ENCODE measurements at places on chromosomes 7 and 10.

DNA sequence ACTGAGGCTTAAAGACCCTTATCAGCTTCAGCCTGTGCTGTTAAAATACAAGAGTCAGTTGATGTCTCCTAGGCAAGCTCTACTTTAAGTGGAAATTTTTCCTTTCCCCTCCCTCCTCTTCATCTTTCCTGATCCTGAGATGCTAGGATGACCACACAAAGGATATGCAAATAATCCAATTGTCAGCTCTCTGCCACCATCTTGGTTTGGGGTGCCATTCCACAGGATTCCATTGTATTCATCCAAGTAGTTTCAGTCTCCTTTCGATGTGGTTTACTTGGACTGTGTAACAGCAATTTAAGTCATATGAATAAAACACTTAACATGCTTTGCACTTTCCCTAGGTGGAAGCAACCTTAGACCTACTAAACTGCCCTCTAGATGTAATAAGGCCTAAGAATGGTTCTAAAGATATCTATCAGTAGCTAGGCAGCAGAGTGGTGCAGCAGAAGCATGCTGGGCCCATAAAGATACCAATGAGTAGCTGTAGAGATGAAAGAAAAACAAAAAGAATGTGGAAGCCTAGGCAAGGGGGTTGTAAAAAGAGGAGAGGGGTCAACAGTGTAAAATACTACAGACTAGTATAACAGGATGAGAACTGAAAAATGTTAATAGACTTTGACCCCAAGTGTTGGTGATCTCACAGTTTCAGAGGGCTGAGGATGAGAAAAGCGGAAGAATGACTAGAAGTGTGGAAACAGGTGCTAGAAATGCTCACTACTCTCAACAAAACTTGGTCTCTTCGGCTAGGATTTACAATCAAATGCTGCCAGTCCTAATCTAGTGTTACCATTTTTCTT is 2.4 kb upstream of the CFAP69 start:
- no peak for DNase-seq

- DNase-seq, result no peak
These were observed 482.5 kb downstream of the SEMA3D start for GRCh38 chr7:84704380-84704779.

DNA sequence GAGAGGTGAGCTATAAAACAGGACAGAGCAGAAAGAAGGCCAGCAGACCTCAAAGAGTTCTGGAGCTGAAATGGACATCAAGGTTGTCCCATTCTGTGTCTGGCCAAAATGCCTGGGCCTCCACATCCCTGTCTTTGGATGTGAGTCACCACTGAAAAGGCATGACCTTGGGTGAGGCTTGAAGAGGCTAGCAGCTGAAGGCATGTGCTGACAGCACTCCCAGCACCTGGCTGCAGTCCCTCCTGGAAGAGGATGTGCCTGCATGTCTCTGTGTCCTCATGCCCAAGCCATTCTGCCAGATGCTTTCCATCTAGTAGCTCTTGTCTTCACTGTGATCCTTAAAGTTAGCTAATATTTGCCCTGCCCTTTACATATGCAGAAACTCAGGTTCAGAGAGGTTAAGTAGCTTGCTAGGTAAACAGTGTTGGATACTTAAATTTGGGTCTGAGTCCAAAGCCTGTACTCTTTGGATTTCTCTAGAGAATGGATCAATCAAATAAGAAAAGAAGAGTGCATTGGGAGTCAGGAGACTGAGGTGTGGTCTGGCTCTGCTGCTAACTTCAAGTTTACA is 35.8 kb downstream of the HECW1 start:
- no peak for DNase-seq

DNA sequence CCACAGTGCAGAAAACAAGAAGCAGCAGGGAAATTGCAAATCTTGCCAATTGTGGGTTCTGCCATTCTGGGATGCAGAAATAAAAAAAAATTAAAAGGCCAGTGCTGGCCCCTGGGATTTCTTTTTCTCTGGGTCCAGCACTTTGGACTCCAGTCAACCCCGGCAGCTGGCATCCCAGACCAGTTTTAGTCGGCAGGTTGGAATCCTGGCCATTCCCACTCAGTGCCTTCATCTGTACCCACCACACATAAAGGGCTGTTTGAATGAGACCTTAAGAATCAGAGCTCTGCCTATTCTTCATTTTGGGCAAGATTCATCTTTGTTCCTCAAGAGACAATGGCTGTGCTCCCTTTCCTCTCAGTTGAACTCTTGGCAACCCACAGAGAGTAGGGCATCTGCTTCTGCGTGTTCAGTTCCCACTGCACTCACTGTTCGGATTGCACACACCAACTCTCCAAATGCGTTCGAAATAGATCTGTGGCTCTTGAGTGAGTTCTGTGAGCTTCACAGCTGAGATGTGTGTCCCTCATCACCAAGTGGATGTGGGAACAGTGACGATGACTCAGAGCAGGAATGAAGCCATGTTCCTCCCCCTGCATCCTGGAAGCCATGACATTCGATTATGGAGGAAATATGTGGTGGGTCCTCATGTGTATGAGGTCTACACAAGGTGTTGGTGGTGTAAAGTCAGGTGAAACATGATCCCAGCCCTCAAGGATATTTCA is 63.0 kb upstream of the EGFR start:
- no peak for DNase-seq

All from dorsolateral prefrontal cortex (tissue), 122 donors.